ENCODE measurements at places on chromosomes 11 and 22.

GRCh38 chr11:46969379-46969778 is 32.8 kb downstream of the CSTPP1 start:
- DNase-seq: no peak

GRCh38 chr11:2142300-2142759 is 3.1 kb upstream of the IGF2 start:
- no peak for DNase-seq

GRCh38 chr11:120279502-120279901 is 39.6 kb downstream of the POU2F3 start:
- no peak for DNase-seq

DNA sequence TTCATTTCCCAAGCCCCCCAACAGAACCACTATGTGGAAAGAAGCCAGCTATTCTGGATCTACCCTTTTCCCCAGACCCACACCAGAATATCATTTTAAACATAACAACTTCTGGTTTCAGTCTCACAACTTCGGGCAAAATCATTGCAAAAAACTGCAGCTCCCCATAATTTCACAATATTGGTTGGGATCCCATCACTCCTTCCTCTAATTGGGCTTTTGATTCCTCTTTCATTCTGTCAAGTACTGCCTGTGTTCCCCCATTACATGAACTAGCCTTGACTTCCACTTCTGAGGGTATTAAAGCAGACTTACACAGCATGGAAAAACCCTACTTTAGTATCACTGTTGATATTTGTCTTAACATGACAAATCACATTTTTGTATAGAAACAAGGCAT is 4.1 kb upstream of the APOL3 start:
- DNase-seq: no peak

- no peak for DNase-seq
Measured at GRCh38 chr11:125464666-125465065, 31.4 kb downstream of the FEZ1 start.

DNA sequence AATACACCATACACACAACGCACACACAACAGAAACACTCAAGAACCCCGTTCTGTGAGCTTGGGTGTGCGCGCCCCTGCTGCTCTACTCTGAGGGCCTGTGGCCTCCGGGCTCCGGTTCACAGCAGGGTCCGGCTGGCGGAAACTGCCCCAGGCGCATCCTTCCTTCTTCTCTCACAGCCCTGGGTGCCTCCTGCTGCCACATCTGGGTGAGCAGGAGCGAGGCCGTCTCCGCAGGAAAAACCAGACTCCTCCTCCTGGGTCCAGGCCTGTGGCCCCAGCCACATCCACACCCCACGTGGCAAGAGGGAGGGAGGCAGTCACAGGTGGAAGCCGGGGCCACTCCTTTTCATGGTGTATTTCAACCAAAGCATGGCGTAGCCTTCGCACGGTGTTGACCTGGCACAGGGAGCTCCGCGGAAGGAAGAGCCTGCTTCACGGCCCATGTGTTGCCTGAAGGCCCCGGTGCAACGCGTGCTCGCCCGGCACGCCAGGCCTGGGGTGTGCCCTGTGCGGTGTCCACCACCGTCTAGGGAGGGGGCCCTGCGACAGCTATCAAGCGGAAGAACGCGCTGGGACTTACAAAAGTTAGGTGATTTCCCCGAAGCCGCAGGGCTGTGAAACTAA is 1502.7 kb downstream of the TBC1D22A start:
- no peak for DNase-seq

DNA sequence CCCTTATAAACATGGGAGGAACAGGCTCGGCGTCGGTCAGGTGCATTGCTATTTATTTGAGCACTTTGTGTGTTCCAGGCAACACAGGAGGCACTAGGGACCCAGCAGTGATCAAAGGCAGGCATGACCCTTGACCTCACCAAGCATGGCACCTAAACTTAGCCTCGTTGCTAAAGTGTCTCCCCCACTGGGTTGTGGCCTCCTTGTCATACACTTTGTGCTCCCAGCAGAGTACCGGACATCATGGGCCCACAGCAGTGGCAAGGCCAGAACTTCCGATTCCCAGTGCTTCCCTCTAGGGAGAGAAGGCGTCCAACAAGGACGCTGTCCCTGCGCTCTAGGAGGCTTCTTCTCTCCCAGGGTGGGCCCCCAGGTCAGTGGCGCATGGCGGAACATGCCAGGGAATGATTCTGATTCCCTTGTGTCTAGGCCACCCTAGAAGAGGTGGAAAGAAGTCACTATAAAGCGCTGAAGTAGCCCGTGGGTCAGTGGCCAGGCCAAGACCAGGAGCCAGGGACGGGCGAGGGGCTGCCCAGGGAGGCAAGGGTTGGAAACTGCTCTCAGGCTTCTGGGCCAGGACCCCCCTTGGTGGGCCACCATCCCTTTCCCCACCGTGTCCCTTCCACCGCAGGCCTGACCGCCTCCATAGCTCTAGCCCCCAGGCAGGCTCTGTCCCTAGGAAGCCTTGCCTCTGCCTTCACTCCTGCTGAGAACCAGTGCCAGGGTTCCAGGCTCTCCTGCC is 19.7 kb downstream of the TOM1 start:
- no peak for DNase-seq

- DNase-seq: no peak
Measured at GRCh38 chr22:35051791-35052190, 14.2 kb upstream of the ISX start.

DNA sequence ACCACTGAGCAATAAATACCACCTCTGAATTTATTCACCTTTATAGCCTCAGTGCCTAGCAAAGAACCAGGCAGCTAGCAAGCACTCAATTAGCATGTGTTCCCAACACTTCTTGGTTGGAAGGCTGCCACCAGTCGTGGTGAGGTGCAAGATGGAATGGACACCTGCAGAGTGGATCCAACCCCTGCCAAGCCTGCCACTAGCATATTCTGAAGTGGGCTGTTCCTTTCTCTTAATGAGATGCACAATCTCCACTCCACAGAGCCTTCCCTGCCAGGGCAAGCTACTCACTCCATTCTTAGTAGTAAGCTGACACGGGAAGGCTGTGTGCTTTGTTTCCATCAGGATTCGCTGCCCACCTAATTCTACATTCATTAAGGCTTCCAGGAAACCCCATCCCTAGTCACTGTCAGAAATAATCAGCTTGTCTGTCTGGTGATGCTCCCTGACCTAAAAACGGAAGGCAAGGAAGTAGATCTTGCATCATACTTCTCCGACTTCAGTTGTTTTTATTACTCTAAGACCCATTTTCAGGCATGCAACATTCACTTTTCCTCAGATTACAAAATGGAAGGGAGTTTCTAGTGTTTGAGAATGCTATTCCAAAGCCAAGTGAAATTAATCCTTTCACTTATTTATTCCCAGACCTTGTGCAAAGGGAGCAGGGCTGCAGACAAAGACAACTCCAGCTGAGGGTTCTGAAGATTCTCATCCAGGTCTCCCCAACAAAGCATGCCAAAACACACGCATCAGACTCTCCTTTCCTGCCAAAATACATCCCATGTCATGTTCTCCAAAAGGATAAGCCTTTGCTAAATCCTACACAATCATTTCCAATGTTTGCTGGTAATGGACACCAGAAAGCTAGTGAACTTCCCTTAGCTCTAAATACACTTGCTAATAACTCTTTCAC is 128.0 kb downstream of the TENM4 start:
- DNase-seq: no peak

DNA sequence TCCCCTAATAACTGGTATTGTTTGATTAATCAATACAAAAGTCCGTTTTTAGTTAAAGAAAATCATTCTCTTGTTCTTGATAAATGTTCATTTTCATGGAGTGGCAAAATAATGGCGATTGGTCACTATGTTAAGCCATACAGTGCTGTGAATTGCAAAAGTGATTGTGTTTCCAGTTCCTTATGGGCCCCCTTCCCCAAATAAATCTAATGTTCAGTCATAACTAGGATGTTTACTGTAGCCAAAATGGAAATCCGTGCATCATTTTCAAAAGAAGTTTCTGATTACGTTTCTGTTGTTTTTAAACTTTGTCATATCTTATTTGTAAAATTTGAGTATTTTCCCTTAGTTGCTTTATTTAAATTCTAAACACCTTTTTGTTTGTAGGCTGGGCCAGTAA is 845 bp downstream of the RBM7 start:
- no peak for DNase-seq

GRCh38 chr11:85737738-85738137 is 51.7 kb upstream of the CCDC89 start:
- DNase-seq: no peak

DNA sequence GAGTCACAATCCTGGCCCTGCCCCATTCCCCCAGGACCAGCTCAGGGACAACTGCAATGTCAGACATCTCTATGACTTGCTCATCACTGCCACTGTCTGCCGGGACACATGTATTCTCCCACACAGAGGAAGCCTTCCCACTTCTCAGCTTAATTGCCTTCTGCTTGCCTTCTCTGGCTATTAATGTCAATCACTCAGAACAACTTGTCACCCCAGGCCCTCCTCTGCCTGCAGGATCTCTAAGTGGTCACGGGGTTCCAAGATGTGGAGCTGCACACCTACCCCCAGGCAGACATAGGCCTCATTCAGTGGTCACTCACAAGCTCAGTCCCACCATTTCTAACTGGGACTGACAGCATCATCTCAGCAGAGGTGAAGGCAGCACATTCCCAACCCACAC is 15.1 kb downstream of the PLEKHA7 start:
- no peak for DNase-seq

DNA sequence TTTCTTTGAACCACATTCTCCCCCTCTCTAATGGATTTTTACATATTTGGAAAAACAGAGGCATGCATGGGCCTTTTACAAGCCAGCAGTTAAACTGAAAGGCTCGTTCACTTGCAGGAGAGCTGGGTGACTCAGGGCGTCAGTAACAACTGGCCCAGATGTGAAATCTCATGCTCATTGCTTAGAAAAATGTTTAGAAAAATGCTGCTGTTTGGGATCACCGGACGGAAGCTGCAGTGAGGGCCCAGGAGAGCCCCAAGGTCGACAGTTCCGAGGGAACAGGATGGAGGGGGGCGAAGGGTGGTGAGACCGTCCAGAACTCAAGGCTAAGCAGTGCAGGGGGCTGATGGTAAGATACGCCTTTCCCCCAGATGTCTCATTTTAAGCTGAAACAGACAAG is 41.7 kb upstream of the SMTN start:
- DNase-seq: no peak

DNA sequence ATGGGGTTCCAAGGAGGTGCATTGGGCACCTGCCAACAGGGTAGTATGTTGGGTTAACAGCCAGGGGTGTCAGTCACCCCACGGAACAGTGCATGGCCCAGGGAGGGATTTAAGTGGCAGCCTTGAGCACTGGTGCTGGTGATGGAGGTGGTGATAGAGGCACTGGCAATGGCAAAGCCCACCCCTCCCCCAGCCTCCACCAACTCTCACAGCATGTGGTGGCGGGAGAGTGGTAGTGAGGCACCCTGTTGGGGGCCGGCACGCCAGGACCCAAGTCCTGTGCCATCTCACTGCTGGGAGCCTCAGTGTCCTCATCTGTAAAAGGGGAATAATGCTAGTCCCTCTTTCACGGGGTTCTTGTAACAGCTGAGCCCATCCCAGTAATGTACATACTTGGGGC is 81.5 kb downstream of the MPPED1 start:
- no peak for DNase-seq

- no peak for DNase-seq
Measured at GRCh38 chr11:81673001-81673400, 1060.7 kb downstream of the FAM181B start.

DNA sequence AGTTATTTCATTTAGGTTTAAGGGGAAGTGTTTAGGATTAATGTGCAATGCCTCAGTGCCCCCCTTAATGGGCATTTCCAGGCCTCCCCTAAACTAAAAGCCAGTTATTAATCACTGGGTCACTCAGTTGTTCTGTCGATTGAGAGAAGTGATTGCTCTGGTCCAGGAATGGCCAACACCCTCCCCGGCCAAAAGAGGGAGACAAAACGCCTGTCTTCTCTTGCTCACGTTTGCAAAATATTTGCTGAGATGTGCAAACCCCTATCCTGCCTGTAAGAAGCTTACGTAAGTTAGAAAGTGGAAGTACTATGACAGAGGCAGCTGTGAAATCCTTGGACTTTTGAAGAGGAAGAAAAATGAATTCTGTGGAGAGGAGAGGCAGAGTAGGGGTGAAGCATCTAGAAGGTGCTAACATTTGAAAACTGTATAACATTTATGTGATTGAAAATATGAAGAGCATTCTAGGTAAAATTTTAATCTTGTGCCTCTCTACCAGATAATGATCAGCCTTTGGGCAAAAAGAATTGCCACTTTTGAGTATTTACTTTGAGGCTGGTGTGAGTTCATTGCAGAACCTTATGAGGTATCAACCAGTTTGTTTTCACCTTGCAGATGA is 37.7 kb downstream of the NTM start:
- no peak for DNase-seq

DNA sequence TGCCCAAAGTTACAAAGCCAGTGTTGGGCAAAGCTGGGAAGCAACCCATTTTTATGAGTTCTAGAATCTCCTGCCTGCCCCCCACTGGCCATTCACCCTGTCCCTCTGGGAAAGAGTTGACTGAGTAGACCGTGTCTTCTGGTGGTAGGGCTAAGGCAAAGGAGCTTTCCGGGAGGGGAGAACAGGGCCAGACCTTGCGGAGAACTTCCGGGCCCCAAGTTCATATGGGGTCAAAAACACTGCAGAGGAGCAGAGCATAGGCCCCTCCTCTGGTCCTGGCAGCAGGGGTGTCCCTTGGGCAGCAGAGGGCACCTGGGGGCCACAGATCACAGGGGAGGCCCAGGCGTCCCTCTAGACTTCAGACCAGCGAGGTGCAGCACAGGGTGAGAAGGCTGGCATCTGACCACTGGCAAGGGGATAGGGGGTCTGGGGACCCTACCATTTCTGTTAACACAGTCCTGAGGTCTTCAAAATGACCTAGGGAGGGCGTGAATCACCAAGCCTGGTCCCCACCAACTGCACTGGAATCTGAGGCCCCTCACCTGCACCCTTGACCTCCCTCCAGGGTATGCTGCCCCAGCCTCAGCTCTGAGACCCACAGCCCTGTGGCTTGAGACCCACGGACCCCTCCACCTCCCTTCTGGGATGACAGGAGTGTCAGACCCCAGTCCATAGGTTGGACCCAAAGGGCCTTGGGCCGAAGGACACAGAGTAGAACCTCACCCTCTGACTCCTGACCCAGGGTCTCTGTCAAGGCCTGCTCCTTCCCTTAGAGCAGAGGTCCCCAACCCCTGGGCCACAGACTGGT is 1.3 kb upstream of the ARAP1 start:
- DNase-seq: no peak

Measured in stimulated activated CD8-positive, alpha-beta memory T cell treated with anti-CD3 and anti-CD28 coated beads, Interleukin-15, amount 100 ng/mL, for 48 hours (primary cell).